T-helper 2 cell treated with Interferon-gamma antibody and Interleukin-4, amounts not matched to agents 5 μg/mL and 100 μg/mL, for 36 hours (primary cell): ENCODE measurements at places on chromosomes 4 and X.

- DNase-seq, result no peak
Measured at GRCh38 chr4:108933046-108933445, 170.2 kb upstream of the ETNPPL start.

DNA sequence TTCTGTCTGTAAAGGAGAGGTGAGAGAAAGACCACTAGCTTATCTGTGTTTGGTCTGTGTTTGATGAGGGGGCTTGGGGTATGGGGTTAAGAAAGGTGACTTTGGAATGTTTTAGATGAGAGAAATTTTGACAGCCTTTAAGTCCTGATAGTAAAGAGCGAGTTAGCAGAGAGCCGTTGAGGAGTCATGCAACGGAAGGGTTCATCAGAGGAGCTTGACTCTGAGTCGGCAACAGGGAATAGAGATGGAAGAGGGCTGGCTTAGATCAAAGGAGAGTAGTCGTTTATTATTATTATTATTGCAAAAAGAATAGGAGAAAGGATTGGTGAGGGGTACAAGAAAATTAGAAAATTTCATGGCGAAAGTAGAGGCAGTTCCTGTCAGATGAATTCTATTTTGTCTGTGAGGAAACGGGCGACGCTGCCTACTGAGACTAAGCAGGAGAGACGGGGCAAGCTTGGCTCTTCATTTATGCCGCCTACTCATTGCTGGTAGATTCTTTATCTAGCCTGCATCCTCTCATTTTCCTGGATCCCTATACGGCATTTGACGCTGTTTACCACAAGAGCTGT lies 473 bp upstream of the VAMP7 start:
- DNase-seq, result no peak

DNA sequence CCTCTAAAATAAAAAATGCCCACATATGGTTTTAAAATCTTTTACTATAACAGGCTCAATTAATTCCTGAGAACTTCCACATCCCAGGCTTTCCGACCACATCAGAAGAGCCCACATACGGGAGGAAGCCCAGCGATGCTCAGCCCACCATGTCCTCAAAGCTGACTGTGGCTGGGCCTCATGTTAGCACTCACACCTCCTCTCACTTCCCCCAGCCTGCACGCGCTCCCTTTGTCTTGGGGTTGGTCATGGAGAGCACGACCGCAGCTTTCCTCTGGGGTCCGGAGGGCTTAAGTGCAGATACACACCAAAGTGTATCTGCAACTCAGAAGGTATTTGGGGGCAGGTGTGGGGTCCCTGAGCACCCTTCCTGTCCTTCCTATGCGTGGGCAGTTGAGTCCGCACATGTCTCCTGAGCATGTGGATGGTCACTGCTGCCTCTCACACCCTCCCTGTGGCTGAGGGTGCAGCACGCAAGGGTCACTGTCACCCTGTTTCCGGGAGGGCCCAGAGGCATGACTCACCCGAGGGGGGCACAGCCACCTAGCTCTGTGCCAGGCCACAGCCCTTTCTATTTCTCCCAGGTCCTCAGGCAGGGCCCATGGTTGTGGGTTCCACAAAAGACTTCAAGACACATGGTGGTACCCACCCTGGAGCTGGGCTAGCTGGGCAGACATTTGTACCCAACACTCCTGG lies 21.2 kb downstream of the WDR1 start:
- DNase-seq, result peak; percentile 30

DNA sequence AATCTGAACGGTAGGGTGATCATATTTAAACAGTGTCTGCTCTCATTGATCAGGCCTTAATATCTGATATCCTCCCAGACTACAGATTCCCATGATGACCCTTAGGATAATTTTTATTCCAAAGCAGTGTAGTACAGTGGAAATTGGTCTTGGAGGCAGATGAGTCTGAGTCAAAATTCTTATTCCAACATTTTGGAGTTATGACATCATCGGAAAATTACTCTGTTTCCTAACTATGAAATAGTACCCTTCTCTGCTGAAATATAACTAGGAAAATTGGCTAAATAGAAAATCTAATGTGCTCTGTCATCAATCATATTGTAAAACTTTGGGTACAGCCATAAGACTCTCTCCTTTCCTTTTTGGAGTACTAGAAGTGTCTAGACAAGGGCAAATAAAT lies 583.3 kb downstream of the STPG2 start:
- no peak for DNase-seq

- DNase-seq, result no peak
Measured at GRCh38 chrX:72247206-72247942, 8.5 kb upstream of the ERCC6L start.
